ENCODE measurements at places on chromosomes 11 and 22.
A peak's percentile ranks its signal among the peaks of the same experiment; 100 is the strongest.

GRCh38 chr11:133797554-133797953 lies 47.8 kb downstream of the SPATA19 start:
- no peak for DNase-seq

GRCh38 chr11:11445441-11446185 lies 92.6 kb upstream of the CSNK2A3 start:
- DNase-seq = no peak

DNA sequence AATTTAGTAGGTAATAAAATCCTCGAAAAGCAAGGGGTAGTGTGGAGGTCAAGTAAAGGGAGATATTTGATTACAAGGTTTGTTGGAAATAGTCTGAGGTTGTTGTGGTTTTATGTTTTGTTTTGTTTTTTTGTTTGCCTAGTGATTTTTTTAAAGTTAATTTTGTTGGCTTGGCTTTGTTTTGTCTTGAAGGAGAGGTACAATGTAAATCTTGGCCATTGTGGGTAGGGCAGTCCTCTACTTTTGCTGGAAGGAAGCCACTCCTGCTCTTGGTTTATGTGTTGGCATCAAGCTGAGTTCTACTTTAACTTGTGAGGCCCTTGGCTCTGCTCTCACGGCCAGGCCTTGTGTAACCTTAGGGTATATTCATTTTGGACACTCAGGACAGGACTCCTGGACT lies 3.2 kb downstream of the AMOTL1 start:
- no peak for DNase-seq

- DNase-seq = no peak
Observed at GRCh38 chr22:29563652-29564460, 10.3 kb upstream of the THOC5 start.

DNA sequence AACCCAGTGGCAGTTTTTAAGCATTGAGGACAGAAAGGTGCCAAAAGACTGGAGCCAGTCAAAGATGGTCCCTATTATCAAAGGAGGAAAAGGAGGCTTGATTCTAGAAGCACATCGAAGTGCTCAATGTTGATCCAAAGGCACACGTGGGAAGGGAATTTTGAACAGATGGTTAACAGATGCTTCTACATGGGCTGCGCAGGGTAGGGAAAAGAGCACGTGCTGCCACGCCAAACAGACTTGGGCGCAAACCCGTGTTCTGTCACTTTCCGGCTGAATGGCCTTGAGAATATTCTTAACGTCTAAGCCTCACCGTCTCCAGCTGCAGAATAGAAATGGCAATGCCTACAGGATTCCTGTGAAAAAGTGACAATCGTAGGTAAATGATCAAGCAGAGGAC lies 217.9 kb upstream of the MTNR1B start:
- no peak for DNase-seq

- no peak for DNase-seq
Observed at GRCh38 chr11:133922078-133922870, 34.5 kb downstream of the IGSF9B start.

GRCh38 chr22:49215840-49216239 lies 611.8 kb downstream of the BRD1 start:
- DNase-seq = no peak

- no peak for DNase-seq
Observed at GRCh38 chr22:38345782-38346181, 28.5 kb upstream of the CSNK1E start.

GRCh38 chr11:13552784-13553183 lies 57.0 kb upstream of the PTH start:
- no peak for DNase-seq

DNA sequence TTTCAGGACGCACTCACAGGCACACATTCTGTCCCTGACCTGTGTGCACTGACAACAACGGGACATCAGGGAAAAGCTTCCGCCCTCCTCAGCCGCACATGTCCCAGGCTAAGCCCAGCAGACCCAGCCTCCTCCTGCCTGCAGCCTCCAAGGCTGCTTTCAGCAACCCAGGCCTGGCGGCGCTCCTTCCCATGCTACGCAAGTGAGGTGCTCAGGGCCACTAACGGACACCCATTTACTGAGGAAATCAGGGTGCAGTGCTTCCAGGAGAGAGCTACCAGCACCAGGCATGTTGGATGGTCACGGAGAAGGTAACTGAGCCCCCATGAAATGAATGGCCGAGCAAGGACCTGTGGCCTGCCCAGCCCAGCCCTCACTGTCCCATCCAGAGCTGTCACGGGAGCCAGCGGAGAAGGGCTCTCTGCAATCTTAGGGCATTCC lies 6.9 kb downstream of the MOB2 start:
- no peak for DNase-seq

GRCh38 chr11:99098258-99098657 lies 77.5 kb downstream of the CNTN5 start:
- DNase-seq = no peak

DNA sequence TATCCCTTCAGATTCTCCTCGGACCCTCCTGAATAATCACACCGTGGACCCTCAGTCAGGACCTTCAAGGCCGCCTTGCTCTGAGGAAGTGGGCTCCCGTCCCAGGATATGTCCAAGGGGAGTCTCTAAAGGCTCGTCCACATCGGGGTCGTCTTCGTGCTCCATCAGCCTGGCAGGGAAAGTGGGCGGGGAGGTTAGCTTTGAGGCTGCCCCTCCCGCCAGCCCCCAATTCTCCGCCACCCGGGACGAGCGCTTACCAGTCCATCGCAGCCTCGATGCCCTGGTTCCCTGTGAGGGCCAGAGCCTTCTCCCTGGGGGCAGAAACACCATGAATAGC lies 472 bp downstream of the UBXN1 start:
- no peak for DNase-seq

GRCh38 chr11:128155590-128155989 lies 431.8 kb downstream of the ETS1 start:
- DNase-seq = no peak

DNA sequence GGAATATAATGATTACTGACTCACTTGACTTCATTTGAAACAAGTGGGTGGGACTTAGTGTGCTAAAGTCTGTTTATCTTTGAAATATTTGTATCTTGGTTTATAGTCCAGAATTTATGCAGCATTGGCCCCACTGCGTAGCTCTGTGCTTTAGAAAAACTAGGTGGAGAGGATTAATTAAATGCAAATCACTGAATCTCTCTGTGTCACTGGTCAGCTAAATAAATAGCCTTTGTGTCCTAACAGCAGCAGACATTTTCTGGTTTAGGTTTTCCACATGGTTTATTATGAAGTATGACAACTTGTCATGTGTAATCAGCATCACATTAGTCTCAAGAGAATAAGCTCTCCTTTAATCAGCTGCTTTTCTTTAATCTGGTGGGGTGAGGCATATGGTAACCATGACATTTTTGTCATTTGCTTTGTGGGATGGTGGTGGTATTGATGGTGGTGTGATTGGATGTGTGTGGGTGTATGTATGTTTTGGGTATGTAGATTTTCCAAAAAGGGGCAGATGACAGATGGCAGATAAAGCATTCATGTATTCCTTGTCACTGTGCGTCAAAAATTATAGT lies 33.9 kb downstream of the BCL2L13 start:
- no peak for DNase-seq

DNA sequence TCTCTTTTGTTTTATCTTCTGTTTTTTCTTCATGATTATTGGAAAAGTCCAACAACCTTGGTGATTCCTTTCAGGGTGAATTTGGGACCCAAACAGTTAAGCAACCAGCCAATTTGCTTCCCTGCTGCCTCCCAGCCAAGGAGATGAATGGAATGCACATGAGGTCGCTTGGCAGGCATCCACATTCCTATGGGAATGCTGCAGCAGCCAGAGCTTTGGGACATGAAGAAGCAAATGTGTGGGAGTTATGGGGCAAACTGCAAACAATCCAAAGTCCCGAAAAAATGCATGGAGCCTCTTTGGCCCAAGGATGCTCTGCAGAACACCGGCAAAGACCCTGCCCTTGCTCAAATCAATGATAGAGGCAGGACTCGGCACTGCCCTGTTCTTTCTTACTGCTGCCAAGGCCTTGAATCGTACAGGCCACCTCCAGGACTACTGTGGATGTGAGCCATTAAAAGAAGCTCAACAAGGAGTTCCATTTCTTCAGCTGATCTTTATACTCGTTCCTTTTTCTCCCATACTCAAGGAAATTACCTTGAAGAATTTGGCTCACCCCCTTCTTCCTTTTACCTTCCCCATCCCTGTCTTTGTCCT lies 117.3 kb upstream of the TEAD1 start:
- peak; percentile 93 for DNase-seq

DNA sequence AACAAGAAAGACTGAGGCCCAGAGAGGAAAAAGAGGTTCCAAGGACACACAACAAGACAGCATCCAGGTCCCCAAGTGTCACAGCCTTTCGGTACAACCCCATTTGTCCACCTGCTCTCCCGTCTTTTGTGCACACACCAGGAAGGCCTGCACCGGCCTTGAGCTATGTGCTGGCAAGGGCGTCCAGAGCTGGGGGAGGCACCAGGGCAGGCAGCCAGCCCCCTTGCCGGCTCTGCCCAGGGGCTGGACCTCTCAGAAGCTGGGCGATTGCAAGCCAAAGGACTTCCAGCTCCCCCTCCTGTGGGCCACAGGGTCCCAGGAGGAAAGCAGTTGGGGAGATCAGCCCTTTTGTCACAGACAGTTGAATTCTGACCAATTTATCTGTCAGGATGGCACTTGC lies 210.5 kb downstream of the MN1 start:
- DNase-seq = no peak

- DNase-seq = no peak
Observed at GRCh38 chr22:46845296-46846149, 83.1 kb downstream of the TBC1D22A start.

DNA sequence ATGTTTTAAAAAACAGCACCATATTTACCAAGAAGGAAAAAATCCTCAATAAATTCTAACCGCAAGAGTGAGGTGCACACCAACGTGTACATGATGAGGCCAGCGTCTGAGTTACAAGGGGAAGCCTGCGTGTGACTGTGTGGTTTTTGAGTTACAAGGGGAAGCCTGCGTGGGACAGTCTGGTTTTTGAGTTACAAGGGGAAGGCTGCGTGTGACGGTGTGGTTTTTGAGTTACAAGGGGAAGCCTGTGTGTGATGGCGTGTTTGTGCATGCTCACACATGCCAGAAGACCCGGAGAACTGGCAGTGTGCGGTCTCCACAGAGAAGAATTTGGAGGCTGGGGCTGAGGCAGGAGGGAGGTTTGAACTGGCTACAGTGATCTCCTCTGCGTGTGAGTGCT lies 1376.4 kb downstream of the TBC1D22A start:
- no peak for DNase-seq

- no peak for DNase-seq
Observed at GRCh38 chr11:76131671-76132631, 74.4 kb downstream of the WNT11 start.

GRCh38 chr11:31218847-31219246 lies 150.7 kb downstream of the DCDC1 start:
- no peak for DNase-seq

DNA sequence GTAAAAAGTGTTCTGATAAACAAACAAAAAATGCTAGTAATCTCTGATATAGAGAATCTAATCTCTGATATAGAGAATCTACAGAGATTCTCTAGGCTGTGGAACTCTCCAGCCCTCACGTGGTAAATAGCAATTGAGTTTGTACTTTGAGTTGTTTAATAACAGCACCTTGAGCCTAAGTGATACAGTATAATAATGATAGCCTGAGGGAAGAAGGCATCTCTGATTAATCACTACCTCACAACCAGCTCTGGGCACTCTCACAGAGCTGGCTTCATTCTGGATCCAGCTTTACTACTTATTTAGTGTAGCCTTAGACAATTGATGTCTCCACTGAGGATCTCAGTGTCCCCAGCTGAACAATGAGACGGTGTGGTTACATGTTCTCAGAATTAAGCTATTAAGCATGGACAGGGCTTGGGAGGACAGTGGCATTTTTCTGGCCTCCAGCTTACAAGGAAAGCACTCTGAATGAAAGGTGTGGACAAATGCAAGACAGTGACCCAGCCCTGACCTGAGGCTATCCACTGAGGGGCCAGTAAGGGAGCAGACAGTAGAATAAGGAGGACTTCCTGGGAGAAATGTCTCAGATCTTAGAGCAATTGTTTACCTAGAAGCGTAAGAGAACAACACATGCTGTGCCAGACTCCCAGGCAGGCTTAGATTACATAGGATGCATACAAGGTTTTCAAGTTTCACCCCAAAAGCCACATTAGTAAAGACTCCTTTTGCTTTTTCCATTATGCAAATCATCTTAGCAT lies 88.7 kb upstream of the DRD2 start:
- no peak for DNase-seq

GRCh38 chr22:24236656-24237055 lies 8.2 kb downstream of the GGT5 start:
- DNase-seq = no peak

DNA sequence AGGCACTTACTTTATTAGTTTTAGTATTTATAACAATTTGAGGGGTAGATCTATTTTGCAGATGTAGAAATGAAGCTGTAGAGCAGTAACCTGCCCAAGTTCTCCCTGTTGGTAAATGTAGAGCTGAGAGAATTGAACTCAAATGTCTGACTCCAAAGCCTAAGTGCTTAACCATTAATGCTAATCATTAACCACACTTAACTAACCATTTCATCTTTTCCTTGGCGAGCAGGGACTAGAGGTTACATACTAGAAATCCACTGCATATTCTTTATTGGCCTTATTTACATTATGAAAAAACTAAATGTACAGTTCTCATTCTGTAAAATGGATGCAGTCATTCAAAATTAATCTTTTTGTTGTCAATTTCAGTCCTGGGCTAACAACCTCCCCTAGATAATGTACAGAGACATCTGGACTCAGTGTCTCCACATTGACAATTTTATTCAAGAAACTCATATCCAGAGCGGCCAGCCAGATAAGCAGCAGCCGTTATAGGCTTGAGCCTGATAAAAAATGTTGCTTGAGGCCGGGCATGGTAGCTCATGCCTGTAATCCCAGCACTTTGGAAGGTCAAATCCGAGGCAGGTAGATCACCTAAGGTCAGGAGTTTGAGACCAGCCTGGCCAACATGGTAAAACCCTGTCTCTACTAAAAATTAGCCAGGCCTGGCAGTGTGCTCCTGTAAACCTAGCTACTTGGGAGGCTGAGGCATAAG lies 76.7 kb upstream of the PICALM start:
- no peak for DNase-seq

- DNase-seq = no peak
Observed at GRCh38 chr11:69830086-69830485, 10.9 kb upstream of the FGF3 start.

DNA sequence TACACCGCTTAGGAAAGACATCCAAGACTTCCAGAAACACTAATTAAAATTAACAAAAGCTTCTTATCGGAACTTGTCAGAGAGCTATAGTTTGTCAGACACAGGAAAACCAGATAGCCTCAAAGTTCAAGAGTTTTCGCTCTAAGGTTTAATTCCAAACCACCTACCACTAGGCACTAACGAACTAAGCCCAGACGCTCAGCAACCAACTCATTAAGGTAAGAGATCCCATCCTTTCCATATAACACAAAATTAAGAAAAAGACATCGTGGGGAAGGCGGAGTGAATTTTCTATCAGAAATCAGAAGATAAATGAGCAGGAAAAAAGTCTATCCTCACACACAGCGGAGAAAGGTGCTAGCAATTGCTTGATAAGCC lies 382 bp downstream of the IMMP1L start:
- DNase-seq = no peak

- DNase-seq = no peak
Observed at GRCh38 chr22:38403812-38404211, 51.2 kb downstream of the KCNJ4 start.
